ENCODE measurements at places on chromosomes 3 and 15. TPM values are rescaled to one million over a fixed set of nuclear protein-coding genes. Genes with fewer than 3 reads are reported as not detected.

GRCh38 chr3:31247850-31248562 is 284.7 kb upstream of the STT3B start:
- H3K4me3 ChIP-seq: no peak overlapping the region
- peaks cover 2% of the 10 kb centered on the region for H3K4me1 ChIP-seq
- H3K36me3 ChIP-seq: no peaks in the 10 kb centered on the region
- no peaks in the 10 kb centered on the region for H3K27me3 ChIP-seq
- peak overlapping the region; percentile 54 for H3K27ac ChIP-seq

- DNase-seq: no peak
- H3K36me3 ChIP-seq: no peaks in the 10 kb centered on the region
- H3K4me3 ChIP-seq: no peak overlapping the region
These were observed 338.6 kb upstream of the POU1F1 start for GRCh38 chr3:87614998-87615397.

DNA sequence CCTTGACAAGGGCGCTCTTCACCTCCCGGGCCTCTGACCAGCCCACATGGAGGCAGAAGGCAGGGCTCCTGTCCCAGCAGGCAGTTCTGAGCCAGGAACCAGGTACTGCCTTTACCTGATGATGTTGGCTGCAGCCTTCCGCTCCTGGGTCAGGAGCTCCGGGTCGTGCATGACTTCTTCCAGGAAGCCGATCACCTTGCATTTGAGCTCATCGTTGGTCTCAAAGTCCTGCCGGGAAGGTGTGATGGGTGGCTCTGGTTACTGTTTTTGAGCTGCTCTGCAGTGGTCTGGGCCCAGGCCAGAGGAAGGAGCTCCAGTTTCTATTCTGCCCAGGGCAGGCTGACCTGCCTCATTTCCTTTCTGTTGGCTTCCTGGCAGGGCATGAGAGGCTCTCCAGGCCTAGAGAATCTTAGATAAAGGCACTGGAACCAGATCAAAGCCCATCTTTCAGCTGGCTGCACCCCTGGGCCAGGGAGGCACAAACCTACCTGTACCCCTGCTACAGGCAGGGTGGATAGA is 53.2 kb upstream of the CTSH start:
- no peaks in the 10 kb centered on the region for H3K36me3 ChIP-seq
- H3K27ac ChIP-seq: no peak overlapping the region
- no peak overlapping the region for H3K4me3 ChIP-seq

GRCh38 chr3:173096994-173097785 is 43.8 kb downstream of the SPATA16 start:
- H3K27ac ChIP-seq: no peak overlapping the region
- no peaks in the 10 kb centered on the region for H3K4me1 ChIP-seq
- no peaks in the 10 kb centered on the region for H3K27me3 ChIP-seq
- no peak overlapping the region for H3K4me3 ChIP-seq
- H3K36me3 ChIP-seq: no peaks in the 10 kb centered on the region

DNA sequence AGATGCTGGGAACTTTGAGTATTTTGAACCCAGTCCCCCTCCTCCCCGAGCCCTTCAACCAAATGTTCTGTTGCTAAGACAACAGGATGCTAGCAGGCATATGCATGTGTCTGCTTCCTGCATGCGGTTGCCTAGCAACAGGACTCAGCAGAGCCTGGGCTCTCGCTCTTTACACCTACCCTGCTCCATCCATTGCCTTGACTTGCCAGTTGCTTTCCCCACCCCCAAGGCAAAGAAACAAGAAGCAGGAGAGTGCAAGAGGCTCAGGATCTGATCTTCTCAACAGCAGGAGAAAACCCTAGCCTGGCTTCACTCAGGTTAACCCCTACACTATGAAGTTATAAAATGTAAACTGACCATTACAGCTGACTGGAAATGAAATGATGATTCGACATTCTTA is 393.0 kb downstream of the IGSF11 start:
- H3K27me3 ChIP-seq: no peaks in the 10 kb centered on the region
- H3K4me3 ChIP-seq: no peak overlapping the region
- no peaks in the 10 kb centered on the region for H3K4me1 ChIP-seq
- no peak overlapping the region for H3K27ac ChIP-seq
- DNase-seq: no peak

DNA sequence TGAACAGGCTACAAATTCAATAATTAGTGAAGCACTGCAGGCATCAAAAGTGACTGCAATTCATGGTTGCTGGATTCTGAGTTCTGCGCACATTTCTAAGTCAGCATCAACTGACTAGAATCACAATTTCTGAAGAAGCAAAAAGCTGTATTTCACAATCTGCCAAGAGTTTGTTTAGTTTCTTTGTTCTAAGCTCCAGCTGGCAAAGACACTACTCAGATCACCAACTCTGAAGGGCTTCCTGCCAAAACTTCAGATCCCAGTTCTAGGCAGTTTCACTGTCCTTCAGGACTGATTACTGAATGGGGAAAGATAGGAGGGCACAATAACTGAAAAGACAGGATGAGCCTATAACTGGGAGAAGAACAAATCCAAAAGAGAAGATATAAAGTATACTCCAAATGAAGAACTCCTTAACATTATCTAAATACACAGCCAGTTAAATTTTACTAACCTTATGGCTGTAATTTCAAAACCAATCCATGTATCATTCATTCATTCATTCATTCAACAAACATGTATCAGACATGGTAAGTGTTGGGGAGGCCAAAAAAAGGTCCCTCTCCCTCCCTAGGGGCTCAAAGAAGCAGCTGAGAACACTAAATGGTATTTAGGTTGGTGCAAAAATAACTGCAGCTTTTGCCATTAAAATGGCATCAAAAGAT is 17.1 kb downstream of the TJP1 start:
- H3K27me3 ChIP-seq: no peaks in the 10 kb centered on the region
- H3K4me3 ChIP-seq: no peak overlapping the region
- DNase-seq: peak; percentile 68
- peaks cover 3% of the 10 kb centered on the region for H3K4me1 ChIP-seq
- H3K36me3 ChIP-seq: no peaks in the 10 kb centered on the region

GRCh38 chr15:90819850-90820249 is 48.5 kb upstream of the FURIN start:
- DNase-seq: no peak
- H3K36me3 ChIP-seq: no peaks in the 10 kb centered on the region
- no peaks in the 10 kb centered on the region for H3K27me3 ChIP-seq
- no peaks in the 10 kb centered on the region for H3K4me1 ChIP-seq
- no peak overlapping the region for H3K27ac ChIP-seq

DNA sequence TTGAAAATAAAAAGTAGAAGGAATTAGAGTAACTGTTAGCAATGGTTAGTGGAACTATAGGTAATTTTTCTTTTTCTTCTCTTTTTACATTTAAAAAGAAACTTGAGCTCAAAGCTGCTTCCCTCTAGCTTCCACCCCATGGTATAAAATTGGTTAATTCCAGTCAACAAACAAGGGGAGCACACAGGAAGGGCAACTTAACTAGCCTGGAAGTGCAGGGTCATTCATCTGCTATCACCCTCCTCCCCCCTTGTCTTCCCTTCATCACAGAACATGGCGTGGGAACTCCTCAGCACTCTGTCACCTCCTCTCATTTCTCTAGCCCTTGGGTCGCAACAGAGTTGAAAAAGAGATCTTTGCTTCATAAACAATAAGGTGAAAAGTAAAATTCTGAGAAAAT is 20.0 kb downstream of the MASP1 start:
- H3K27me3 ChIP-seq: no peaks in the 10 kb centered on the region
- no peak for DNase-seq
- no peak overlapping the region for H3K27ac ChIP-seq
- H3K4me1 ChIP-seq: no peaks in the 10 kb centered on the region

GRCh38 chr3:43957553-43957952 is 266.8 kb downstream of the ABHD5 start:
- peaks cover 16% of the 10 kb centered on the region for H3K27me3 ChIP-seq
- H3K4me3 ChIP-seq: no peak overlapping the region
- no peak overlapping the region for H3K27ac ChIP-seq

DNA sequence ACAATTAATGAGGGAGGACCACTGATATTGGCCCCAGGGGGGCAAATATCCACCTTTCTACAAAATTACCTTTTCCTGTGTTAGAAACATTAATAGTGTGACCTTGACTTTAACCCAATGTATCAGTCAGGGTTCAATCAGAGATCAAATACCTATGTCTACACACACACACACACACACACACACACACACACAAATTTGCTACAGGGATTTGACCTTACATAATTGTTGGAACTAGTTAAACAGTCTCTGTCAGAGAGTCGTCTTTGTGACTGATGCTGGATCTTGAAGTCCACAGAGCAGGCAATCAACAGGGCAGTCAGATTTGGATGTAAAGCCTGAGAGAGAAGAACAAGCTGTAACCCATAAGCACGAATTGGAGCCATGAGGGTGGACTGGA is 32.5 kb downstream of the TM4SF4 start:
- no peaks in the 10 kb centered on the region for H3K4me1 ChIP-seq
- no peaks in the 10 kb centered on the region for H3K27me3 ChIP-seq
- H3K27ac ChIP-seq: no peak overlapping the region
- no peaks in the 10 kb centered on the region for H3K36me3 ChIP-seq
- no peak overlapping the region for H3K4me3 ChIP-seq

DNA sequence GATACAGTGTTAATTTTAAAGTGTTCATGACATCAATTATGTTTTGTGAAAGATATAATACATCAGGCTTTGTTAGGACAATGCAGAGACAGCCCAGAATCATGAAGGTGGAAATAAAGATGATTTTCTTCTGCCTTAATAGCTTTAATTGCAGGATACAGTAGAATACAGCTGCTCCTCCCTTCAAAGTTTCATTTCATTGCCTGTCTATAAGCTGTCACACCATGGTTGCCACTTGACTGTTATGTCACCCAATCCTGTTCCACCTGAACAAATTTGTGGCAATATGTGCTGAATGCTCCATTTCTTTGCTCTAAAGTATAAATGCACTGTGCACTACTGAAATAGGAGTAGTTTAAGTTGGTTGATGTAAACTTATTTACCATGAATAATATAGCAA is 537.8 kb upstream of the ROBO2 start:
- no peak for DNase-seq
- H3K27ac ChIP-seq: no peak overlapping the region
- no peaks in the 10 kb centered on the region for H3K27me3 ChIP-seq

- H3K27me3 ChIP-seq: no peaks in the 10 kb centered on the region
- H3K36me3 ChIP-seq: no peaks in the 10 kb centered on the region
- DNase-seq: no peak
- no peak overlapping the region for H3K27ac ChIP-seq
- no peak overlapping the region for H3K4me3 ChIP-seq
These were observed 115.1 kb upstream of the ARHGEF3 start for GRCh38 chr3:56916716-56917360.

DNA sequence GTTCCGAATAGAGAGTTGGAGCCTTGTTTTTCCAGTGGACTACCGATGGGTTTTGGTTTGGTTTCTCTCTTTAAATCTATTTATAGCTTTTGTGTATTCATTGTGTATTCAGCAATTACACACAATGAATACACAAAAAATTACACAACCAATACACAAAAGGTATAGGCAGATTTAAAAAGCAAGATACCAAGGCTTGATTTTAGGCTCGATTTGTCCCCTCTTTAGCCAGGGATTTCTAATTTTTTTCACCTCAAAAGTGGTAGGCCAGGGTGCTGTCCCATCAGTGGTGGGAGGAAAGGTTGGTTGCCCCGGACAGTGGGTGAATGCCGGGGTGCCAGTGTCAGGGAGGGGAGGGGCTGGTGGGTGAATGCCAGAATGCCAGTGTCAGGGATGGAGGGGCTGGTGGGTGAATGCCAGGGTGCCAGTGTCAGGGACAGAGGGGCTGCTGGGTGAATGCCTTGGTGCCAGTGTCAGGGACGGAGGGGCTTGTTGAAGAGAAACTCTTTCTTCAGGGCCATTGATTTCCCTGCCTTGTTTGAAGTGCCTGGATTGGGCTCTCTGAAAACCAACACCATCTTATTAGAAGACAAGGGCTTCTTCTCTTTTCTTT is 186.2 kb downstream of the GOLGA6L6 start:
- H3K27me3 ChIP-seq: no peaks in the 10 kb centered on the region
- no peak for DNase-seq
- no peaks in the 10 kb centered on the region for H3K4me1 ChIP-seq
- no peaks in the 10 kb centered on the region for H3K36me3 ChIP-seq
- no peak overlapping the region for H3K27ac ChIP-seq

DNA sequence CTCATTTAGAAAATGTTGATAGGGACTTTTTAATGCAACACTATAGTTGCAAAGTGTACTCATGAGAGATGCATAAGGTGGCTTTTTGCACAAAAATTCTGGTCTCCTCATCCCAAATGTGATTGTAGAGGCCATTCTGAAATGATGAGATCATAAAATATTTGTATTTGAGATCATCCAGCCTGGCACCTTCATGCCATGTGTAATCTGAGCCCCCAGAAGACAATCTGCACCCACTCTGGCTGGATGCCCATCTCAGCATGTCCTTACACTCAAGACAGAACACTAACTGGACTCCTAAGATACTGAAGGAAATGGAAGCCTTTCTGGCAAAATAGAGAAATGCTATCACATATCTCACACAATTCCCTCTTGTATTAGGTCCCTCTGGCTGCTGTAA is 49.2 kb downstream of the SLC7A14 start:
- no peak overlapping the region for H3K27ac ChIP-seq
- H3K4me1 ChIP-seq: no peaks in the 10 kb centered on the region
- no peak for DNase-seq
- no peaks in the 10 kb centered on the region for H3K27me3 ChIP-seq
- no peaks in the 10 kb centered on the region for H3K36me3 ChIP-seq

GRCh38 chr3:156472150-156472549 is 82.8 kb downstream of the SSR3 start:
- no peak for DNase-seq
- no peaks in the 10 kb centered on the region for H3K27me3 ChIP-seq
- no peaks in the 10 kb centered on the region for H3K4me1 ChIP-seq
- no peaks in the 10 kb centered on the region for H3K36me3 ChIP-seq
- no peak overlapping the region for H3K27ac ChIP-seq

- no peak overlapping the region for H3K4me3 ChIP-seq
- H3K27me3 ChIP-seq: no peaks in the 10 kb centered on the region
These were observed 174.1 kb upstream of the MCTP2 start for GRCh38 chr15:94057305-94057704.

GRCh38 chr3:152283492-152284381 is 15.0 kb downstream of the MBNL1 start:
- H3K4me3 ChIP-seq: no peak overlapping the region
- no peaks in the 10 kb centered on the region for H3K4me1 ChIP-seq

- H3K4me3 ChIP-seq: no peak overlapping the region
- H3K4me1 ChIP-seq: no peaks in the 10 kb centered on the region
- no peak overlapping the region for H3K27ac ChIP-seq
- no peak for DNase-seq
These were observed 13.3 kb upstream of the MINAR1 start for GRCh38 chr15:79418693-79419279.

GOLGA8G gene
- total RNA-seq: not detected

CPNE9 gene
- total RNA-seq: not detected

CPN2 gene
- total RNA-seq: not detected

COLQ gene
- total RNA-seq: 0.87 TPM

ATP8B4 gene
- total RNA-seq: 8.3 TPM

CSPG4 gene
- total RNA-seq: 29.4 TPM

ZNF385D gene
- total RNA-seq: 5.9 TPM

ATRIP gene
- total RNA-seq: 7.7 TPM

GCHFR gene
- total RNA-seq: 61.3 TPM

DUOX2 gene
- total RNA-seq: 2.3 TPM

MME gene
- total RNA-seq: 103 TPM

ALDH1A2 gene
- total RNA-seq: 65.0 TPM

Measured in prostate gland (tissue), 2 donors.